ENCODE measurements at places on chromosomes 12 and 14. TPM values are rescaled to one million over a fixed set of nuclear protein-coding genes. Genes with fewer than 3 reads are reported as not detected.

CBLN3 gene
- total RNA-seq, result 5.3 TPM

KRT6A gene
- not detected for total RNA-seq

DNA sequence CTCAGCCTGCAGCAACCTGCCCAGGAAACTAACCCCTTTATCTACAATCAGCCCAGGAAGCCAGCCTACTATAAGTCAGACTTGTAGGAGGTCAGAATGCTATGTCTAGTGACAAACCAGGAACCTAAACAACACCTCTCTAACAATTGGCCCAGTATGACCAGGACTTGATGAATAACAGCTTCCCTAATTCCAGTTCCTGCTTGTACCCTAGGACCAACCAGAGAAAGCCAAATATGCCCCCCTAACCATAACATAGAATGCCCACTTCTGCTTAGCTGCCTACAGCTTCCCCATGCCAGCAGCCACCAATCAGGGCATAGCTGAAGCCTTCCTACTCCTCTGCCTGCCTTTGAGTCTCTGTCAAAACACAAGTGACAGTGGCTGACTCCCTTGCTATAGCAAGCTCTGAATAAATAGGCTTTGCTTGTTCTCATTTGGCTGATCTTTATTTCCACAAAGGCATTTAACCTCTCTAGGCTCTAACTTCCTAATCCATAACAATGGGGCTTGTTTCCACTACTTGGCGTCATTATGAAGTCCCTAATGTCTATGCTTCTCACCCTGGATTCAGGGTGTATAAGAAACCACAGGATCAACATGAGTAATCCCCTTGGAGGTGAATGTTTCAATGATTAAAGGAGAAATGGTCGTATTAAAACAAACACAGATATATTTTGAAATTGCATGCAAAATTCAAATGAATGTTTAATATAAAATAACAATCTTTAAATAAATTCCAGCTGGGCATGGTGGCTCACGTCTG, 220.2 kb downstream of the ANO6 start:
- no peak for DNase-seq
- no peaks in the 10 kb centered on the region for H3K36me3 ChIP-seq
- H3K27me3 ChIP-seq, result no peaks in the 10 kb centered on the region
- H3K4me3 ChIP-seq, result no peak overlapping the region

DNA sequence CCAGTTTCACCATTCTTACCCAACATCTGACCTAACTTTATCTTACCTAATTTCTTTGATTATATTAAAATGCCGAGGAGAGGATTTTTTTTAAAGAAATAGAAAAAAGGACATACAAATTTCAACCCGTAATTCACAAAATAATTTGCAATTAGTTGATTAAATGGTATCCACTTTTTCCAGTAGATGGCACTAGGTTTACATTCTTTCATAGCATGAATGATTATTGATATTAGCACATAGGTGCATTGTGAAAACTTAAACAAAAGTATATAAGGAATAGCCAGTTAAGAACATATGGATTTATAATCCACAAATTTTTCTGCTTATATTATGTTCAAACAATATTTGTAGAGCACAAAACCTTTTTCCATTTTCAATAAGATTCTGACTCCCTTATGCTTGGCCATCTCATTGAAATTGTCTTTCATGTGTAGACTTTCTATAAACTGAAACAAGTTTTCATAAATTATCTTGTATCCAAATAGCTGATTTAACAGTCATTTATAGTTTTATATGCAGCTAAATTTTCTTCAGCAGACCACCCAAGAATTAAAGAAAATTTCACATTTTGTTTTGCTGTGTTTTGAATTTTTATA, 35.3 kb downstream of the MSRB3 start:
- no peak overlapping the region for H3K27ac ChIP-seq
- H3K4me1 ChIP-seq, result no peaks in the 10 kb centered on the region
- H3K27me3 ChIP-seq, result no peaks in the 10 kb centered on the region
- no peaks in the 10 kb centered on the region for H3K36me3 ChIP-seq

NR1H4 gene
- total RNA-seq, result not detected
